Activated CD4-positive, alpha-beta memory T cell treated with anti-CD3 and anti-CD28 coated beads for 36 hours (primary cell): ENCODE measurements at places on chromosomes 3 and 15. TPM values are rescaled to one million over a fixed set of nuclear protein-coding genes. Genes with fewer than 3 reads are reported as not detected.

The CCR9 gene
- total RNA-seq: not detected

The C3orf52 gene
- total RNA-seq: 4.4 TPM

The HTR3C gene
- total RNA-seq: not detected

The UPK1B gene
- total RNA-seq: not detected

The PATL2 gene
- 16.5 TPM for total RNA-seq

The CD80 gene
- total RNA-seq: 3.7 TPM

The CCK gene
- not detected for total RNA-seq

The DBR1 gene
- 21.7 TPM for total RNA-seq

The STAC gene
- not detected for total RNA-seq

The PIERCE2 gene
- 0.34 TPM for total RNA-seq

The PPP4R2 gene
- 108 TPM for total RNA-seq

The GOLGA6D gene
- total RNA-seq: 0.12 TPM

The FBXW12 gene
- total RNA-seq: not detected

The RAB6B gene
- total RNA-seq: 2.7 TPM

The FBXO40 gene
- not detected for total RNA-seq

The CCR1 gene
- total RNA-seq: 0.80 TPM

The GOLGA6L4 gene
- total RNA-seq: 1.6 TPM

The GPR160 gene
- total RNA-seq: 7.0 TPM

The TMEM87A gene
- total RNA-seq: 26.1 TPM

The STRIT1 gene
- total RNA-seq: not detected

The FGF12 gene
- not detected for total RNA-seq

The PLA2G4E gene
- not detected for total RNA-seq

The LRRIQ4 gene
- 0.14 TPM for total RNA-seq

The MUC20 gene
- 0.73 TPM for total RNA-seq

The KBTBD13 gene
- total RNA-seq: not detected

The EXD1 gene
- total RNA-seq: not detected

The CSPG5 gene
- 0.29 TPM for total RNA-seq

The HIGD1A gene
- 63.7 TPM for total RNA-seq

The AGTR1 gene
- not detected for total RNA-seq

The SOX14 gene
- not detected for total RNA-seq

The TMEM44 gene
- total RNA-seq: 5.8 TPM

The MYZAP gene
- 0.63 TPM for total RNA-seq

The ASTE1 gene
- 7.8 TPM for total RNA-seq

The PPP1R14D gene
- total RNA-seq: not detected

The DAZL gene
- not detected for total RNA-seq

The RARB gene
- not detected for total RNA-seq

The RASGRF1 gene
- 0.02 TPM for total RNA-seq

The KCNMB2 gene
- total RNA-seq: not detected

The WDR48 gene
- total RNA-seq: 43.8 TPM

The RHOV gene
- 0.53 TPM for total RNA-seq

The SPINT1 gene
- total RNA-seq: 11.3 TPM

The SETD5 gene
- 98.0 TPM for total RNA-seq

The VIPR1 gene
- total RNA-seq: 5.9 TPM

The TMCO5A gene
- total RNA-seq: not detected

The ARRDC4 gene
- total RNA-seq: 0.24 TPM

The AGBL1 gene
- 0.10 TPM for total RNA-seq

The LTF gene
- total RNA-seq: not detected

The STRA6 gene
- total RNA-seq: not detected
